ENCODE measurements at places on chromosomes 2 and 18.

GRCh38 chr2:134774786-134775641 lies 56.2 kb upstream of the TMEM163 start:
- no peak for DNase-seq

- DNase-seq = no peak
These were observed 86.8 kb upstream of the BARD1 start for GRCh38 chr2:214896274-214896673.

DNA sequence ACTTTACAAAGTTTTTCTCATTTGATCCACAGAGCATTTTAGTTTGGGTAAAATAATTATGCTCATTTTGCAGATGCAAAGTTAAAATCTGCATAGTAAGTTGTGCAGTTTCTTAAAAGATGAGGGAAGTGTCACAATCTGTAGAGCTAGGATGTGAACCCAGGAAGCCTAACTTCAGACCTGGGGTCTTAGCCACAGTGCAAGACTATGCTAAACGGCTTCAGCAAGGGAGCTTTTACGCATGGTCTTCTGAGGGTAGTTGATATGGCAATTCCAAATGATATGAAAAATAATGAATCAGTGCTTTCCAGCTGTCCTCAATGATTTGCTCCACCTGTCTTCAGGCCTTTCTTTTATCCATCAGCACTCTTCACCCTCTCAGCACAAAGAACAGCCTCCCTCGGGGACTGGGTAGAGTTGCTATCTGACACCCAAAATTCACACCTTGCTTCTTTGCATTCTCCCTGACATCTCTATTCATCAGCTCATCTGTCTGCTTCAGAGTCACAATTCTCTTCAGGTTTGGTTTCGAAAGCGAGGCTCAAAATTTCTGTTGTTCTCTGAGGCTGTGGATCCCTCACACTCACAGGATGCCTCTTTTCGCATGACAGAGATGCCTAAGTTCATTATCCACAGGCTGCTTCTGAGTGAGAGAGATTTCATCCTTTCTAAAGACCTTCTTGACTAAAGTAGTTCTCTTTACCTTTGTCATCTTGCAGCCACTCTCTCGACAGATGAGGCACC lies 302.5 kb downstream of the NRXN1 start:
- no peak for DNase-seq

DNA sequence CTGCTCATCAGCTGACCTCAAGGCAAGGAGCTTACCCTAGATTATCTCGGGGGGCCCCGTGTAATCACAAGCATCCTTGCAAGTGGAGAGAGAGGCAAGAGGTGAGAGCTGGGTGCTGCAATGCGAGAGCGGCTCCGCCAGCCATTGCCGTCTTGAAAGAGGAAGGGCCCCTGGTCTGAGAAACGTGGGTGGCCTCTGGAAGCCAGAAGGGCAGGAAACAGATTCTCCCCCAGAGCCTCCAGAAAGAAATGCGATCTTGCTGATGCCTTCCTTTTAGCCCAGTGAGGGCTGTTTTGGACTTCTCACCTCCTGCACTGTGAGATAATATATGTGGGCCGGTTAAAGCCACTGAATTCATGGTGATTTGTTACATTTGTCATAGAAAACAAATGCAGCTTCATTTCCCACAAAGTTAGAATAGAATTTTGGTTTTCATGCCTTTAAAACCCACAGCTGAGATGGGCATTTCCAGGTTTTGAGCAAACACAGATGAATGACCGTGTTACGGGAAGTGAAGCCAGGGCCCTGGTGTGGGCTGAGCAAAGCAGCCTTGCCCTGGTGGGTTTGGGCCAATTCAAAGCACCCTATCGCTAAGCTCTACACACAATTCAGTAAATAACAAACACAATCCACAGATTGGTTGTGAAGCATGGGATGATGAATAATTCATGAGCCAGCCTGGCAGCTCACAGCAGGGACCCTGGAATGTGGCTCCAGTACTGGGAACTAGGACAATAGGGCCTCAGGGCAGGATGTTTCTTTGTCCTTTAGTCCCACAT lies 319.9 kb upstream of the HS6ST1 start:
- DNase-seq = peak; percentile 34

DNA sequence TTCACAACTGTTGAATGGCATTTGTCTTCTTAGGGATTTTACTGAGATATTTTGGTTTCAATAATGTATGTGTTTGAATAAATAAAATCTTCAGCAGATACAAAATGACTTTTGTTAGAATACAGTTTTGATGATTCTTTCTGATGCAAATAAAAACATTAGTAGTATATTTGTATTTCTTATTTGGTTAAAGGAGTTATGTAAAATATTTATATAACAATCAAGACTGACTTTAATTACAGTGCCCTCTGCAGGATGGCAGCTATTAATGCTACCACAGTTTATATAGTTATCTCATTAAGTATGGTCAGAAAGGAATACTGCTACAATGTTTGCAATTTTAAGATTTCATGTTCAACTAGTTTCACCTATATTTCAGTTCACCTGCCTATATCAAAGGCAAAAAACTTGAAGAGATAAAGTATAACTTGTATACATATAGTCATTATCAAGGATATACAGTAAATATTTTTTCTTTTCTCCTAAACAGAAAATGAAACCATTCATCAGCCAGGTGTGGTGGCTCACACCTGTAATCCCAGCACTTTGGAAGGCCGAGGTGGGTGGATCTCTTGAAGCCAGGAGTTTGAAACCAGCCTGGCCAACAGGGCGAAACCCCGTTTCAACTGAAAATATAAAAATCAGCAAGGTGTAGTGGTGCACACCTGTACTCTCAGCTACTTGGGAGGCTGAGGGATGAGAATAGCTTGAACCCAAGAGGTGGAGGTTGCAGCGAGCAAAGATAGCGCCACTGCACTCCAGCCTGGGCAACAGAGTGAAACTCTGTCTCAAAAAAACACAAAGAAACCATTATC lies 19.8 kb downstream of the ARL5A start:
- DNase-seq = no peak

GRCh38 chr2:226423498-226423960 lies 376.1 kb downstream of the IRS1 start:
- DNase-seq = no peak

- no peak for DNase-seq
These were observed 373.9 kb downstream of the PTPRM start for GRCh38 chr18:7940971-7941370.

GRCh38 chr2:26811791-26812694 lies 26.2 kb downstream of the CENPA start:
- no peak for DNase-seq

DNA sequence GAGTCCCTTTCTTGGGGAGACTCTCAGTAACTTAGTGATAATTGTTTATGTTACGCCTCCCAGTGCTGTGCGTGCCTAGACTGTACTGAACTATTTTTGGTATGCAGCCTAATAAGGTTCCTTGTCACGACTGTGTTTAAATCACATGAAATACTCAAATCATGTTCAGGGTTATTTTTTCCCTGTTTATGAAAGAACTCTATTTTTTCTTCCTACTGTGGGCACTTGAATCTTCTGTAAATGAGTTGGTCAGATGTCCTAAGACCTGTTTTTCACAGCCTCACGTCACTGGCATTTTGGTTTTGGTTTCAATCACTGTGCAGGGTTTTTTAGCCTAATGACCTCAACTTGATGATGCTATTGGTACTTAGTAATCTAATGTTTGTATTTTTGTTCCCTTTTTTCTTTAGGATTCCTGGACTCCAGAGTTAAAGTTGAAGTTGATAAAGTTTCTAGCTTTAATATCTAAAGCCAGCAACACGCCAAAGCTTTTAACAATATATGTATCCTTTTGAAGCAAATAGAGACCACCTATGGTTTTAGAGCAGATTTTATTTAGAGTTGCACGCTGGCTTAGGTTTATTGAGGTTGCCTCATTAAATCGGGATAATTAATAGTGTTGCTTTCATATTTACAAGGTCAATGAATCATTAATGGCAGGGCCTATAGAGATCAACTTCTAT lies 24.0 kb downstream of the ARMC9 start:
- DNase-seq = no peak

GRCh38 chr18:22709288-22710060 lies 223.7 kb upstream of the RBBP8 start:
- DNase-seq = no peak

GRCh38 chr2:100297511-100297910 lies 24.8 kb downstream of the LONRF2 start:
- DNase-seq = no peak
